ENCODE measurements at places on chromosomes 1 and 21.

DNA sequence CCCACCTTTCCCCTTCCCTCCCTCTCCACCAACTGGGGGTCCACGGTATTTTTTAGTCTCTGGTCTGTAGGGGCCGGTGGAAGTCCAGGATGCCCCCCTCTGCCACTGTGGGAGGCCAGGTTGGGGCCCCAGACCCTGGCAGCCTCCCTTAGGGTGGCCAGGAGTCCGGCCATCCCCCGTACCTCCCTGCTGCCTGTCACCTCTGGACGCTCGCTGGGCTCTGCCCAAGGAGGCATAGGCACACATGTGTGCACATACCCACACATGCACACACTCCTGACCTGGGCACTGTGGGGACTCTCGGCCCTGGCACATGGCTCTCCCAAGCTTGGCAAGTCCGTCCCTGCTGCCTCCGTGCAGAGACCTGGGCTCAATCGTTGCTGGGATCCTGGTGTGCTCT is 53.0 kb downstream of the DISP3 start:
- no peak for DNase-seq

DNA sequence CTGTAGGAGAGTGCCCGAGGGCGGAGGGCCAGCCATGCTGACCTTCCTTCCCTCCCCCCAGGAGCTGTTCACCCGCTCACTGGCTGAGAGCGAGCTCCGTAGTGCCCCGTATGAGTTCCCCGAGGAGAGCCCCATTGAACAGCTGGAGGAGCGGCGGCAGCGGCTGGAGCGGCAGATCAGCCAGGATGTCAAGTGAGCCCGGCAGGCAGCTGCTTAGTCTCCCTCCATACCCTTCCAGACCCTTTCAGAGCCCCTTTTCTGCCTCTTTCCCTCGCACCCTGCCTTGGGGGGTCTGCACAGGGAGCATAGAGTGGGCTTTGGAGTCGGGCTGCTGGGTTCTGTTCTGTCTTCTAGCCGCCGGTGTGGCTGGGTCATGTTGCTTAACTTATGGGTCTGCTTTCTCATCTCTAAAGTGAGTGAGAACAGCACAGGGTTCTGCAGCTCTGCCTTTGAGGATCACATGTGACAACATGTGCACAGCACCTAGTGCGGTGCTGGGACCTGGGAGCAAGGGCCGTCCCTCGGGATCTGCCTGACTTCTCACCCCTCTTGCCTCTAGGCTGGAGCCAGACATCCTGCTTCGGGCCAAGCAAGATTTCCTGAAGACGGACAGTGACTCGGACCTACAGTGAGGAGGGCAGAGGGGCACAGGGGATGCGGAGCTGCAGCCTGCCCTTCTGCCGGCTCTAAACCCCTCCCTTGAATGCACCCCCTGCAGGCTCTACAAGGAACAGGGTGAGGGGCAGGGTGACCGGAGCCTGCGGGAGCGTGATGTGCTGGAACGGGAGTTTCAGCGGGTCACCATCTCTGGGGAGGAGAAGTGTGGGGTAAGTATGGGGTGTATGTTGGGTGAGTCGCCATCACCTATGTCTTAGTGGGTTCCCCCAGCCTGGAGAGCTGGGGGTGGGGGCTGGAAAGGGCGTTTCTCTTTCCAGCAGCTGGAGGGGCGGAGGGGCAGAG is 6.2 kb downstream of the AMPD2 start:
- DNase-seq, result no peak

DNA sequence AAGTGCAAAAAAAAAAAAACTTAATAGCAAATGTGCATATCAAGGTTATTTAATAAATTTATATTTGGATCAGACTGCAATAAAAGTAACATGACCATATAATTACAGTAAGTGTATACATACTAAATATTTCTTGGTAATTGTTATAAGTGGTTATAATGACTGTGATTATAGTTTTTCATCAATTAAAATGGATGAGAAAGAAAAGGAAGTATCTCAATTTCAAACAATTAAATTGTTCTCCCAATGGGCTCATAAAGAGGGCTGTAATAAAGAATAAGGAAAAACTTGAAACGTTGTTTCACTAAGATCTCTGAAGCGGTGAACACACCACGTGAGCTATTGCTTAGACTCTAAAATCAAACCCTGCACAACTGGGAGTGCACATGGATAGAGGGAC is 104.1 kb downstream of the CDC42BPA start:
- DNase-seq, result no peak

- no peak for DNase-seq
These were observed 421.9 kb downstream of the DISC1 start for GRCh38 chr1:232048481-232048880.

DNA sequence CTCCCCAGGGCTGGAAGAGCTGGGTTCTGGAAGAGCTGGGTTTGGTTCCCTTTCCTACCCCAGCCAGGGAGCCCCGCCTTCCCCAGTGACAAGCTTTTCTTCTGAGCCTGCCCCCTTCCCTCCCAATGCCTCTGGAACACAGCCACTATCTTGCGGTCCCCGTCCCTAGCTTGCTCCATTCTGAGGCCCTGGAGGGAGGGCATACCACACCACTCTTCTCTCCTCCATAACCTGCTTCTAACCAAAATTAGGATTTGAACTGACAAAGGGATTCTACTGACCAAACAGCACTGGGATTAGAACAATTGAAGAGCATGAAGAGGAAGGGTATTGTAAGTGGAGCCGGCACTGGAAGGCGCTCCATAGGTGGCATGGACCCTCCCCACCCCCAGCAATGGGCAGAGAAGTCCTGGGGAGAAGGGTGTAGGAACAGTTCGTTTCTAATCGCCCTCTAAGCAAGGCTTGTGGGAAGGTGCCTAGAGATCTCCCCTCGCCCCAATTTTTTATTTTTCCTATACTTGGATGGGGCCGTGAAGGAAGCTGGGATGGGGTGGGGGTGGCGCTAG is 690 bp downstream of the C1orf216 start:
- no peak for DNase-seq

- DNase-seq, result no peak
These were observed 51.3 kb upstream of the LRRN2 start for GRCh38 chr1:204736836-204737235.

DNA sequence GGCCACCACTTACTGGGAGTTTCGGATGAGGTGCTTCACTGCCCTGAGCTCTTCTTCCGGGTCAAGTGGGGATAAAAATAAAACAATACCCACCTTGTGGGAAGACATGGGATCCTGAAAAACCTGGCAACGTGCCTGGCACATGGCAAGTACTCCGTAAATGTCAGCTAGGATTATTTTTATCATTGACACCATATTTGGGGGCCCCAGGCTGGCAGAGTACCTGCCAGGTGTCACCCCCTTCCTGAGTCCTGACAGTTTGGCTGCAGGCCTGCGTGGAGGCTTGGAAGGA is 9.2 kb upstream of the EPHA2 start:
- no peak for DNase-seq

- no peak for DNase-seq
These were observed 87.6 kb upstream of the TRABD2B start for GRCh38 chr1:48084826-48085225.
